SHP77 treated with DMSO at 0.1 percent for 48 hours (cell line): ENCODE measurements at places on chromosomes 4 and X.

DNA sequence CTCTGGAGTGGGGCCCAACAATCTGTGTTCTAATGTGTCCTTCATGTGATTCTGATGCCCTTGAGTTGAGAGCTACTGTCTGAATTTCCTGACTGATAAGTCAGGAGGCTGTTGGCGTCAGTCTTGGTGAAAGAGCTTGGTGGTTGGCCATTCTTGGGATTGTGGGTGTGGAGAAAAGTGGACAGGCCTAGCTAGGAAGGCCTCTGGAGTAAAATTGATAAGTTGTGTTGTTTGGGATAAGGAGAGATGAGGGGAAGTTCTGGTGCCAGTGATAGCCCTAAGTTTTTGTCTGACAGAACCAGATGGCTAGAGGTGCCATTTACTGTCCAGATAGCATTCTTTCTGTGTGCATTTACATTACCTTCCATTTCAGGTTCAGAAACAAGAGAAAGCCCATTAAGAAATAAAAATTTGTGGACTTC is 11.7 kb downstream of the NSD2 start:
- no peak for DNase-seq

DNA sequence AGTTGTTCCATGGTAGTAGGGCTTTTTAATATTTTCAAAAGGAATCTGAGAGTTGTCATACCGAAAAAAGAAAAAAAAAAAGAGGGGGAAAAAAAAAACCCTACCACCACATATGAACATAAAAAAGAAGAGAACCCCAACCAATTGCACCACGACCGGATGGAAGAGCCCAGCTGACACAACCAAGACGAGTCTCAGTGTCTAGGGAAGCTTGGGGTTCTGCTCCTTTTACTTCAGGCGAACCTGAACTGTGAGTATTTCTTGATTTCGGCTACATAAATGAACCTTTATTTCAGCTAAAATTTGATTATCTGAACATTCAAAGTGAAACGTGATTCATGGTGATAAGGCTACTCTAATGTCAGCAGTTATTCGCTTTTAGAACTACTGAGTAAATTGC is at the start of gene GPR34:
TSS of gene GPR34 (plus strand) at position 139 of the 400 bp plus-strand sequence. CDS start 6,661 bp downstream, outside the sequence.
- DNase-seq: no peak

DNA sequence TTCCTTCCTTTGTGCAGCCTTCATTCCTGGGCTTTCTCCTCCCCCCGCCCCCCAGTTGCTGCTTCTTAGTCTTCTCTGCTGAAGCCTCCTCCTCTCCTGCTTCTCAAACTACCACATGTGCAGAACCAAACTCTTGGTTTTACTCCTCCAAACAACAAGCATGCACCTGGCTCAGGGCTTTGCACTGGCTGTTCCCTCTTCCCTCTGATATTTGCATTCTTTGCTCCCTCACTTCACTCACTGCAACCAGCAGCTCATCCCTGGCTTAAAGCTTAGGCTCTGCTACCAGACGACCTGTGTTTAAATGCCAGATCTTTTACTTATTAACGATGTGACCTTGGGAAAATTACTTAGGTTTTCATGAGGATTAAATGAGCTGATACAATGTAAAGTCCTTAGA is 51.4 kb downstream of the MED28 start:
- DNase-seq: no peak

- no peak for DNase-seq
Observed at GRCh38 chr4:5751666-5752375, 40.8 kb downstream of the EVC start.

- no peak for DNase-seq
Observed at GRCh38 chr4:83216959-83217683, 67.5 kb downstream of the COQ2 start.

- no peak for DNase-seq
Observed at GRCh38 chr4:139847602-139848001, 182.0 kb downstream of the MGST2 start.

DNA sequence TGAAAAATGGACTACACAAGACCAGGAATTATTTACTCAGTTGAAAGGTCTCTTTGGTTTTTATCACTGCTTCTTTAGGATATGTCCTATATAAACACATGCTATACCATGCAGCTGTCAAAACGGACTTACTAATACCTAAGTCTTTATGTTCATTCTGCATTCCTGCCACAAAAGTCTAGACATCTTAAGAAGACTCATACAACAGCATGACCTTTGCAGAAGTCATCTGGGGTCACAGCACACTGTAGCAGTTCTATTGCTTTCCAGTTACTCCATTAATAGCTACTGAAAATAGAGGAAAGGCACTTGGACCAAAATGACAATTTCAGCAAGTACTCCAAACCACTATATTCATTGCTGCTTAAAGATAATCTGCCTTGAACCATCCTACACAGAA is 53.2 kb downstream of the DDX60 start:
- DNase-seq: no peak
